ENCODE measurements at places on chromosomes 2 and 18.
A peak's percentile ranks its signal among the peaks of the same experiment; 100 is the strongest.

- no peak for DNase-seq
Measured at GRCh38 chr2:226387499-226387942, 412.1 kb downstream of the IRS1 start.

DNA sequence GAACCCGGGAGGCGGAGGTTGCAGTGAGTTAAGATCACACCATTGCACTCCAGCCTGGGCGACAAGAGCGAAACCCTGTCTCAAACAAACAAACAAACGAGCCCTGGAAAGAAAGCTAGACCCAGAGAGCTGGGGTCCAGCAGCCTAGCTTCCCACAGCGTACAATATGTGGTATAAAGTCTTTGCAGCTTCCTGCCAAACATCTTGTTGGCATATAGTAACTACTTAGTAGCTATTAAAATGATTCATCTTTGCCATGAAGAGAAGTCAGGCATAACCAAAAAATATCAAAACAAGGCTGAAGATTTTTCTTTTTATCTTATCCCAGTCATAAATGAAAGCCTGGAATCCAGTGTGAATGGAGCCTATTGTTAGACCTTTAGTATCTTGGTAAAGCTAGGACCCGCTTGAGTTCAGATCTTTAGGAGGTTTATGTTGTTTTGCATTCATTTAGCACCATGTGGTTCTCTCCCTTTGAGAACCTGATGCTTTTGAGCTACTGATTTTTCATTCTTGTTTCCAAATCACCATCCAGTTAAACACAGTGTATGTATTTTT lies 139.7 kb upstream of the NOSTRIN start:
- no peak for DNase-seq

GRCh38 chr18:12403601-12404506 lies 3.9 kb upstream of the PRELID3A start:
- no peak for DNase-seq

DNA sequence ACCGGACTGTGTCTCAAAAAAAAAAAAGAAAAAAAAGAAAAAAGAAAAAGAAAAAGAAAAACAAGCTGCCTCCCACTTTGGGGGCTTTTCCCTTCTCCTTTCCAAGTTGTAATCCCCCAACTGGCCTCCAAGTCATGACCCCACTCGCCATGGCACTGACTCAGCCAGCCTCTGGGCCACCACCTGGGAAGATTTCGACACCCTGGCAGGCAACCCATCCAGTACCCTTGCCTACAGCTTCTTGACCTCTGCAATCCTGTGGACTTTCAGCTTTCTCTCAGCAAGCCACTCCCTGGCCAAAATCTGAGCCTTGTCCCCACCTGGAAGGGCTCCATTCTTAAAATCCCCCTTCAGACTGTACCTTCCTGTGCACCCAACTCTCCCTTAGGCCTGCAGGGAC lies 22.3 kb upstream of the FOSL2 start:
- DNase-seq: no peak

GRCh38 chr2:190181123-190181669 lies 118.7 kb upstream of the MSTN start:
- DNase-seq: no peak

DNA sequence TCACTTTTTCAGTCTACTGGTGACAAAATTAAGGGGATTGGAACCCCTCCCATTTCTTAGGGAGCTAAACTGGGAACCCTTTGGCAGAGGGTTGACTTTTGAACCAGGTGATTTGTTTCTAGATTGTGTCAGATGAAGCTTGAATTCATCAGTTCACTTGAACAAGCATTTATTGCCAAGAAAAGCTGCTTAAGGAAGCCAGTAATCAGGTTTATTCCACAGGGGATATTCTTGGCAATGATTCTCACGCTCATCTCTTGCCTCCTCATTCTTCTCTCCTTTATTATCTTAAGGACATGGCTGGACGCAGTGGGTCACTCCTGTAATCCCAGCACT lies 101.0 kb downstream of the ALPK2 start:
- no peak for DNase-seq

DNA sequence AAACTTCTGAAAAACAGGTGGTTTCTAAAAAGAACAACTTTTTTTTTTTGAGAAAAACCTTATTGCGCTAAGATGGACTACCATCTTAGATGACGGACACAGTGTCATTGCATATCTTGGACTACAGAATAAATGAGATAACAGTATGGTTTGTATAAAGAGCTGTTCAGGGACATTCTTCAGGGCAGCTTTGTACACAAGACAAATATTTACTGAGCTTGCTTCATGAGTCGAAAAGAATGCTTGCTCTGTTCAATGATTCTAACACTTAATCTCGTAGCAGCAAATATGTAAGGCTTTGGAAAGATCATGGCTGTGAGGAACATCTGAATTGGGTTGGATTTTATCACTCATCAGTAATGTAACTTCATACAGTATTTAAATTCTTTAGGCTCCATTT lies 282.5 kb upstream of the CWC22 start:
- DNase-seq: no peak

DNA sequence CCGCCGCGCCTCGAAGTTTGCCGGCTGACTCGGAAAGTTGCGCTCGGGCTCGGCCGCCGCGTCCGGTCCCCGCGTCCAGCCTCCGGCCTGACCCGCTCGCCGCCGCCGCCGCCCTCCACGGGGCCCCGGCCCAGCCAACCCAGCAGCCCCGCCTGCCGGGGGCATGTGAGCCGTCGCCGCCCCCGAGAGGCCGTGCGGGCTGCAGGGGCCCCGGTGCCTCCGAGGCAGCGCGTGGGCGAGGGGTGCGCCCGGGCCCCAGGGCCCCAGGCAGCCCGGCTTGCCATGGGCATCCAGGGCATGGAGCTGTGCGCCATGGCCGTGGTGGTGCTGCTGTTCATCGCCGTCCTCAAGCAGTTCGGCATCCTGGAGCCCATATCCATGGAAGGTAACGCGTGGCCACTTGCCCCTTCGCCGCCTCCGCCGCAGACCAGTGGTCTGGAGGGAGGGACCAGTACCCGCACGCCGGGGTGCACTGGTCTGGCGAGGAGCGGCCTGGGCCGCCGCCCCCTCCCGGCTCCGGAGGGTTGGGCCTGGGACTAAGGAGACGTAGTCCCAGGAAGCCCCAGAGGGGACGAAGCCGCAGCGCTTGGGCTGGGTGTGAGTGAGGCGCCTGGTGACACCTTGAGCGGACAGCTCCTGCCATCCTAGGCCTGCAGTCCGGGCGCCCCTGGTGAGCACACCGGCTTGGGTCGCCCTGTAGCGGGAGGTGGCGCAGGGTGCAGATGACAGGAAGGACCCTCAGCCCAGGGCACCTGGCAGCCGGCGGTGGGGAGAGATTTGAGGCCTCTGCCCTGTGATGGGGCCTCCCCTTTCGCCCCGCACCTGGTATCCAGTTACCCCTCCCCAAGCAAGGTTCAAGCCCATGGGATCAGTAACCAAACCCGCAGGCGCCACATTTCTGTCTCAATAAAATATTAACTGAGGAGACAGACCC lies 49.9 kb downstream of the KCNIP3 start:
- peak; percentile 13 for DNase-seq

GRCh38 chr2:201575971-201576370 lies 67.3 kb downstream of the TMEM237 start:
- DNase-seq: no peak

DNA sequence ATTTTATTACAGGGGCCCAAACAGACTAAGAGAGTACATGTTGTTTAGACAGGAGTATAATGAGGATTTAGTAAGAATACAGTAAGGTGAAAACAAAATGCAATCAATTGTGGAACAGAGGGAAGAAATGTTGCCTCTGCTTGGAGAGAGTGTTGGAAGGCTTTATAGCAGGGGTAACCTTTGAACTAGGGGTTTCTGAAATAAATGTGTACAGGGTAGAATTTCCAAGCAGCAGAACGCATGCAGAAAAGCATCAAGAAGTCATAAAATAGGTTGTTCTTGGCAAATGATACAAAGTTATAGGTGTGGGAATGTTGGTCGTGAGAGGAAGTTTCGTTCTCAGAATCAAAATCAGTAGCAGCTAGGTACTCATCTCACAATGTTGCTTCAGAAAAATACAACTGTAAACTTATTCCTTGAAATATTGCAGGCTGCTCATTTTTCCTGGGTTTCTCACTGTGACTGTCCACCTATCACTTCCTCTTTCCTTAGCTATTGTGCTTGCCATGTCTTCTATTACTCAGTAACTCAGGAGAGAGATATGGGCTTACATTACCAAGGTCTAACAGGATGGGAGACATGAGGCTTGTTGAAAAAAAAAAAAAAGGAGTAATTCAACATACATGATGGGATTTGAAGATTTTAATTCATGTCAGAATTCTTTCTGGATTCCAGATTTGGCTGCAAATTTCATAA lies 17.1 kb upstream of the HNMT start:
- no peak for DNase-seq

DNA sequence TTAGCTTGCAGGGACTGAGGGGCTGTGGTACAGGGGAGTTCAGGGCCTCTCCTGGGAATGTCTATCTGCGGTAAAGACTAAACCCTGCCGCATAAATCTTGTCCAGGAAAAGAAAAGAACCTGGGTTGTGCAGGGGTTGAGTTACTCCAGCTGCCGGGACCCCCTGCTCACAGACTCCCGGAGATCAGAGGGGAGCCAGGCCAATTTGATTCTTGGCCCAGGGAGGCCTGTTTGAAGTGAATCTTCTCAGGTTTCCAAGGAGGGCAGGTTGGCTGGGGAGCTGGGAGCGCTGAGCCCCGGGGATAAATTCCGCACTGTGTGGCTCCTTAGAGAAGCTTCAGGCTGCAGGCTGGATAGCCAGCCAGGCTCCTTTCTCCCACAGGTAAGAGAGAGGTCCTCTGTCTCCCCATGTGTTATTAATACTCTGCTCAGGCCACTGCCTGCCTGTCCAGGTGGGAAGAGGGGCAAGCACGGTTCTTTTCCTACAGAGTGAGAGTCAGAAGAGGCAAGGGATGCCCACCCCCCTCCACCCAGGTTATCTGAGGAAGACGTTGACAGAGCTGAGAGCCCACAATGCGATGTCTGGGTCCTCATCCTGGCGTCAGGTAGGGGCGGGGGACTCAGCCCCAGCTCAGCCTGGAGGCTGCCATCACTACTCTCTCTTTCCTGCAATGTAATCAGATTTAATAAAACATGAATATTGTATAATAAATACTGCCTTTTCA lies 82.7 kb downstream of the LONRF2 start:
- DNase-seq: no peak

- no peak for DNase-seq
Measured at GRCh38 chr2:85188852-85189251, 55.7 kb downstream of the TCF7L1 start.

GRCh38 chr2:223941579-223942277 lies 3.4 kb downstream of the WDFY1 start:
- peak; percentile 84 for DNase-seq

GRCh38 chr2:113183703-113184102 lies 9.9 kb downstream of the PSD4 start:
- DNase-seq: no peak

DNA sequence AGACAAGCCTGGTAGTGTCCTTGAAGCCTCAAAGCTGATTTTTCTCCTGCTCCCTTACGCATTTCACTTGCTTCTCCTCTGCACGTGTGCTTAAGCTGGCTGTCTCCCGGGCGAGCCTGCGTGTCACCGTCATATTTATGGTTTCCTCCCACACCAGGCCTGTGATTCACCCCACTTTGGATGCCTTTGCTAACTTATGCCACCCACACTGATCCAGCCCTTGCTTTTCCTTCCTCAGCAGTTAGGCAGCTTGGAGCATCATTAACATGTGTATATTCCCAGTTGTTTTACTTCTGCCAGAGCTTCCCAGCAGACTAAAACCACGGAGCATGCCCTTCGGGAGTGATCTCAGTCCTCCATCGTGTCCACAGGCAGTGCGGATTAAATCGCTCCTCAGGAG lies 2.2 kb downstream of the ST3GAL5 start:
- DNase-seq: peak; percentile 81

- DNase-seq: no peak
Measured at GRCh38 chr2:132468821-132469675, 52.4 kb downstream of the GPR39 start.

DNA sequence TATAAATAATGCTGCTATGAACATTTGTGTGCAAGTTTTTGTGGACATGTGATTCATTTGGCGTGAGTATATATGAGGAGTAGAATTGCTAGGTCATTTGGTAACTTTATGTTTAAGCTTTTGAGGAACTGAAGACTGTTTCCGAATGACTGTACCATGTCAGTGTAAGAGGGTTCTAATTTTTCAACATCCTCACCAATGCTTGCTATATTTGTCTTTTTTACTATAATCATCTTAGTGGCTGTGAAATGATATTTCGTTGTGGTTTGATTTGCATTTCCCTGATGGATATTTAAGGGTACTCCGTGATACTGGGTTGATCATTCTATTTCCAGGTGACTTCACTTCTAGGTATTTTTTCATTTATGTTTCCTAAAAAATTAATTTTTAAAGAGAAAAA lies 241.1 kb downstream of the BCL2 start:
- no peak for DNase-seq

DNA sequence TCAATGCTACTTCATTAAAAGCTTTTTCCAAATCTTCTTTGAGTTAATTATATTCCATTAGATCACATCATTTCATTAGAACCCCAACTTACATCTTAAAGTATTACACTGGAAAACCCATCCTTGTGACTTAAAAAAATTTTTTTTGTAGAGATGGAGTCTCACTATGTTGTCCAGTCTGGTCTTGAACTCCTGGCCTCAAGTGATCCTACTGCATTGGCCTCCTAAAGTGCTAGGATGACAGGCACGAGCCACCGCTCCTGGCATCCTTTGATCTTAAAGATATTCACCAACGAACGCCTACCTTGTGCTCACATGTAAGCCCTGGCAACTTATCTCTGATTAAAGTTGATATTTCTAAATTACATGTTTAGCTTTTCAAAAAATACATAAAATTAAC lies 6.7 kb downstream of the LAPTM4A start:
- no peak for DNase-seq

GRCh38 chr2:16666449-16666801 lies 791 bp upstream of the CYRIA start:
- DNase-seq: no peak

DNA sequence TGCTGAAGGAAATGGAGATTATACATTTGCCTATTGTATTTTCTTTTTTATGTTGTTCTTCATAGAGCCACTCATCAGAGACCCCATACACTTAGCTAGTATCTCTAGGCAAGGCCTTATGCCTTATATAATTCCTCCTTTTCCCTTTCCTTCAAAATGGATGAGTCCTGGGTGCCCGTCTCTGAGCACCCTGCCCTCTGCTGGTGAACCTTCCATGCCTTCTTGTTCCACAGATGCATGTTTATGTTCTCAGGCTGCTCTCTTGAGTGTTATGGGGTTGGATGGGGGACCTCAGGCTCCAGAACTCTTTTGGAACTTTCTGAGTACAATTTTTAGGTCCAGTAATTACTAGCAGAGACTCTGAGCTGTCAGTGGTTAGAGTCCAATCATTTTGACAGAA lies 368.6 kb upstream of the SPRED2 start:
- DNase-seq: no peak

- no peak for DNase-seq
Measured at GRCh38 chr2:113123726-113124125, 3.7 kb upstream of the IL1RN start.

DNA sequence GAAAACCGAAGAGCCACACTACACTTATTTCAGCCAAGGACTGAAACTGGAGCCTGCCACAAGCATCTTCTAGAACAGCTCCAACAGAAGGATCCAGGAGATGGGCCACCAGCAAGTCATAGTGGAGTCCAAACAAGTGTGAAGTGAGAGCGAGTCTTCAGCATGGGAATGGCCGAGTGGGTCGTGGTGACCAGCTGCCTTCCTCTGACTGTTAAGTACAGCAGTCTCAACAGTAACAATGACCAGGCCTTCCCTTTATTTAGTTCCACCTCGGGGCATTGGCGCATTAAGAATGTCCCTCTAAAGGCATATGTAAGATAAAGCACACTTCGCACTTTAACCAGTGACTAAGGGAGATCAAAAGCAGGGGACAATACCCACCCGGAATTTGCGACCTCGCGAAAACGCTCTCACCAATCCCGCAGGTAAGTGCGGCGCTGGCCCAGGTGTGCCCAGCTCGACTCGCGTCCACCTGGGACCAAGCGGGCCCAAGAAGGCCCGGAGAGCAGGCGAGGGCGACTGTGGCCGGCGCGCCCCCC lies 1.1 kb downstream of the L3MBTL4 start:
- no peak for DNase-seq

Data from activated CD4-positive, alpha-beta T cell treated with anti-CD3 and anti-CD28 coated beads for 48 hours (primary cell).